Jurkat, Clone E6-1 (cell line): ENCODE measurements at places on chromosomes 5 and 9.

DNA sequence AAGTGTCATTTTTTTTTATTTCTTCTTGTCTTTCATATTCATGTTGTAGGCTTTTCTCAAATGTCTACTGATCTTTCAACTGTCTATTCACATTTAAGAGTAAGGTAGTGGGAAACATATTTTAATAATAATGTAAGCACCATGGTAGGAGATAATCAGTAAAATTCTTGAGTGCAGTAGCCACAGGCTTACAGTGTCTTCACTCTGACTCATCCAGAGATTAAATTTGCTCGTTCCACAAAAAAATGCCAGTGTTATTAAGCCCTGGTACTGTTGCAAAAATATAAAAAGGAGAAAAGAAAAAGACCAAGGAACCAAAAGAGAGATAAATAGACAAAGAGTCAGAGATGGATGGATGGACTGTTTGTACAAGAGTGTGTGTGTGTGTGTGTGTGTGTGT, 43.0 kb downstream of the PARP8 start:
- DNase-seq, result no peak

- DNase-seq, result no peak
These were observed 1.9 kb downstream of the NIM1K start for GRCh38 chr5:43193894-43194265.

GRCh38 chr9:121661328-121661727, 9.9 kb downstream of the DAB2IP start:
- DNase-seq, result no peak

GRCh38 chr9:27765266-27766072, 192.2 kb upstream of the C9orf72 start:
- DNase-seq, result no peak

DNA sequence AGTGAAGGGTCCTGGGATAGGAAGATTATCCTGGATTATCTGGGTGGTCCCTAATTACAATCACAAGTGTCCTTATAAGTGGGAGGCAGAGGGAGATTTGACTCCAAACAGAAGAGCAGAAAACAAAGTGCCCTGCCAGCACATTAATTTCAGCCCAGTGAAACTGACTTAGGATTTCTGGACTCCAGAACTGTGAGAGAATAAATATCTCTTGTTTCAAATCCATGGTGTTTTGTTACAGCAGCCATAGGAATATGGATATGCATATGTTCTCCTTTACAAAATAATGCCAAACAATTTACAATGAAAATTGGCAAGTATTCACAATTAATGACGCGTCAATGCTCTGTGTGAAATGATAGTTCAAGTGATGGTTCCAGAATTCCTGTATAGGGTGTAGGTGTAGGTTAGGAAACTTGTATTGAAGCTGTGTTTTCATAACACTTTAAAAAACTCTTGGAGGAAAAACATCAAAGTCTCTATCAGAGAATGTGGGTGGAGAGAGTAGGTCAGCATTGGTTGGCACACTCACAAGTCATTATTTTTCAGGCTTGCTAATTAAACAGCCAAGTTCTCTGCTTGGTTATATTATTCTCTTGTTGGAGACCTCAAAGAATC, 19.9 kb upstream of the PLPP1 start:
- DNase-seq, result no peak

- DNase-seq, result no peak
These were observed 6.9 kb downstream of the C7 start for GRCh38 chr5:40916226-40916625.

DNA sequence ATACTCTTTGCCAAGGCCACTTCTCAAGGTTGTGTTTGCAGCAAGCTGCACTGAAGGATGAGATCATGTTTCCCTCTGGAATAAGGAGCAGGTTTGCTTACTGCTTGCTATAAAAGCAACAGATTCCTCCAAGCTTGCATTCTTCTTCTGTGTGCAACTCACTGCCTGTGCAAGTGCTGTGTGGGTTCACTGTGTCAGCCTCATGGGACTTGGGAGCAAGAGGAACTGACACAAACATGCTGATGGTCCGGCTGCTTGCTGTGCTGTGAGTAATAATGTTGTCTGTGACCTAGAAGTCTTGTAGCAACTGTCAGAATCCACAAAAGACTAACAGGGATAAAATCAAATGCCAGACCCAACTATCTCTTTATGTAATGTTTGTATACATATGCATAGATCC, 33.6 kb upstream of the SHC3 start:
- DNase-seq, result no peak

DNA sequence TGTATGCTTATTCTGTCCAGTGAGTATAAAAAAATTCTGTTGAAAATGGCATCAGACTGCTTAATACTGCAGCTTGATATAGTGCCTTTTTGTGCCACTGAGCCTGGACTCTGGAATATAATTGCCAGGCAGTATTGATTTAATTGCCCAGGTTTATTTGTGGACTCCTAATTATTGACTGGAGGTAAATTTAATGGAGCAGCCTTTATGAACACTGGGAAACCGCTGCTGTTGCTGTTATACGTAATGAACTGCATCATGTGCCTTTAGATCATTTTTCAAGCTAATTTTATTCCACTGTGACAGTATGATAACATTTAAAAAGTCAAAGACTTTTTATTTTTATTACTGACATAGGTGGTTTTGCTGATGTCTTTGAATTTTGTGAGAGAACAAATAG, 90.2 kb upstream of the SH3GL2 start:
- DNase-seq, result no peak

DNA sequence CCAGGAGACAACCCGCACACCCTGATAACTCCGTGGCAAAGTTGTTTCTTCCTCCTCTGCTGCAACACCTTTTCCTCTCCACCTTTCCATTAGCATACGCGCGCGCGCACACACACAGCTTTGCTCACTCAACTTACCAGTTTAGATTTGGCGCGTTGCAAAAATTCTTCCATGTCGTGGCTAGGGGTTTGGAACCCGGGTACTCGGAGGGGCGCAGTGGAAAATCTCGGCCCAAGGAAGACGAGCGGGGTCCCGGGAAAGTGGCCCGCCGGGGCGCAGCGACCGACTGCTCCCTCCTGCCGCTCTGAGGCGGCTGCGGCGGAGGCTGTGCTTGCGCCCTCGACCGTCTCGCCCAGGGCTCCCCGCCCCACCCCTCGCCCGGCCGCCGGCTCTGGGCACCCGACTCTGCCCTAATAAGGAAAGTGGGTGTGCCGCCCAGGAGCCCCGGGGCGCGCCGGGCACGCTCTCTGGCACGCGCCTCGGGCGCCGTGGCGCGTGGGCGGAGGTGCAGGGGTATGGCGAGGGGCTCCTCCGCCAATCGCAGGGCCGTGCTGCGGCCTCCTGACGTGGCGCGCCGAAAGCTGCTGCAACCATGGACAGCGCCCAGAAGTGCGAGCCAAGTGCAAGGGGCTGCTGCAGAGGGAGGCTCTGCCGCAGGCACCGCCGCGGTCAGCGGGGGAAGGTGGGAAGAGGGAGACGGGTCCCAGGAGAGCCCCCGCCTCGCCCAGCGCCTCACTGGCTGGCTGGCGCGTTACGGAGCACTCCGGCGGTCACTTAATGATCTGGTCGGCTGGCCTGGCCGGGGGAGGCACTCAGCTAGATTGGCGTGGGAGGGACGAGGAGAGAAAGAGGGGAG, at the start of gene PRUNE2:
PRUNE2 (minus strand) TSS at position 324 of the 856 bp plus-strand sequence; CDS start at position 173, 151 bp downstream.
- peak; percentile 9 for DNase-seq

DNA sequence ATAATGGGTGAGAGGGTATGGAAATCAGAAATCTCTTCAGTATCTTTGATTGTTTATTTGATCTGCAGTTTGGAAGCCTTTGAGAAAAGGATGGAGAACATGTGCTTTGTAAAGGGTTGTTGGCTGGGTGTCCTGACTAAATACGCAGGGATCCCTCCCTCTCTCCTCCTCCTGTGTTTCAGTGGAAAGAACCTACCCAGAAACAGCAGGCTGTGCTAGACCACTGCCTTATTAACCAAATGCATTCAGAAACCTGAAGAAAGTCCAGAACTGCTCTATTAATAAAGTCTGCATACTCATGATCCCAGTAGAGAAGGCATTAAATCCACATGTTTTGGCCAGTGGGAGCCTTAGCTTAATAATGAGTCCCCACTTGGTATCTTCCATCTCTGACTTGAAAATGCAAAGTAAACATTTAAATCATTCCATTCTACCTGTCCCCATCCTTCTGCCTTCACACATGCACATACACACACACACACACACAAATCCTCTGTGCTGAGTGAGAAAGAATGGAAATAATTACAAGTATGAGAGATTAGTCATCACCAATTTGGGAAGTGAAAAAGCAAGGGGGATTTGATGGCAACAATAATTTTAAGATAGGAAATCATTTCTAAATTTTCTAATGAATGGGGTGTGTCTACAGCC, 10.0 kb upstream of the LECT2 start:
- DNase-seq, result no peak

DNA sequence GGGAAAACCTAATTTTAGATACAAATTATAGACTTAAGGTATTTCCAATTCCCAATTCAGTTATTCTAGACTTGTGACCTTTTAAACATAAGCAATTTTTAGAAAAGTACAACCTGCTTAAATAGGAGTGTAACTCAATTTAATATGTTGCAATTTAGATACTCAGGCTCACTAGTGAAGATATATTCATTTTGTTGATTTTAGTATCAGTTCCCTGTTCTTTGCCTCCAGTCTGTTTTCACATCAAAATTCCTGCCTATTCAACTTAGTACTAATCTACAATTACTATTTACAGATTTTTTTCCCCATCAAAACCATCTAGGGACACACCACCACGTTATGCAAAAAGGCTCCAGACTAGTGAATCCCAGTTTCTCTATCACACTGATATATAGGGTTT, 30.4 kb downstream of the PWWP2A start:
- no peak for DNase-seq

DNA sequence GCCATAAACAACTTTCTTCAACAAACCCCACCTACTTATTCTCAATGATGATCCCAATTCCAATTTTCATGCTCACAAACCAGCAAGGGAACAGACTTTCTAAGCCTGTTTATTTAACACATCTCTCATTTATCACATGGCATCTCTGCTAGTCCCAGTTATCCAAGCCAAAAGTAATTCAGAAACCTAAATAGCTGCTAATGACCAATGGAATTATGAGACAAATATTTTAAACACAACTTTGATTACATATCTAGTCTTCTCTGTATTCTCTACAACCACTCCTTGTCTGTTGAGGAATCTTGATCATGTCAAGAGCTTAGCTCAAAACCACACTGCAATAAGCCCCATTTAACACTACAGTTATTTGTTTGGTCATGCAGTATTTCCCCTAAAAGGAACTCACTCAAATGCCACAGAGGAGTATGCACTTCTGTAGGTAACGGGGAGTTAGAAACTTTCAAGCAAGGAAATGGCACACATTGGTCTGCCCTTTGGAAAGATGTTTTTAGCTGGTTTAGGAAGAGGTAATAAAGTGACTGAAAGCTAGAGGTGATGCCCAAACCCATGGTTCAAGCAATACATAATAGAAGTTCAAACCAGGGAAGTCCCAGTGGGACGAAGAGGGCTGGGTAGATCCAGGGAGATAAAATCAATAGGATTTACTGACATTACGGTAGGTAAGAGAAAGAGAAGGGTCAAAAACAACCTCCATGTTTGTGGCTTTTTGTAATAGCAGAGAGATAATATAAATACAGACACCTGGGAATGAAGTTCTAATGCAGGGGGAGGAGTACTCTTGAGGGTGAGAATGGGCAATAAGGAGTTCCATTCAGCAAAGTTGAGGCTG, 42.1 kb upstream of the HTR4 start:
- no peak for DNase-seq

DNA sequence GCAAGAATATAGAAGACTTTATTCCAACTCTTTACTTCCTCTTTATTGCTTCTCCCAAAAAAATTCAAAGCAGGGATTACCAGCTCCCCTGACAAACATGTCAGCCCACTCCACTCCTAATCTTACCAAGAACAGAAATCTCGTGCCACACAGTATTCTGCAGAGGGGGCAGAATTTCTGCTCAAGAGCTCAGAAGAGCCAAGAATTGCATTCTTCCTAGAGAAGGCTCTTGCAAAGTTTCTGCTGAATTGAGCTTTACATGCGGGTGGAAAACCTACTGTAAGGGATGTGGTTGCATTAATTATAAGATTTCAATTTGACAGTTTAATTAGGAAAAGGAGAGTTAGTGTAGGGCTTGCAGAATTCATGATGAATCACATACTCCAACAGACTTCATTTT, 428.5 kb downstream of the CETN3 start:
- no peak for DNase-seq

DNA sequence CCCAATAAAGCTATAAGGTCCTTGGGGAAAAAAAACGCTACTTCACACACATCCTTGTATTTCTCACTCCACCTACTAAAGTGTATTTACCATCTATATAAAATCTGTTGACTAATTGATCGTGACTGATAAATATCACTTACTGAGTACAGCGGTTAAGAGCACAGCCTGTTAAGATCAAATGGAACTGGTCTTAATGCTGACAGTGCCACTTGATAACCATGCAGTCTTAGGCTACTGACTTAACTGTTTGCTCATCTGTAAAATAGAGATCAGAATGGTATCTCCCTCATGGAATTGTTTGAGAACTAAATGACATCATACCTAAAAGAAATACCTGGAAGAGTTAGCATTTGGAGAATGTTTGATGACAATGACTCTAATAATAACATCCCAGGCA, 67.5 kb downstream of the ZFAND5 start:
- no peak for DNase-seq

- DNase-seq, result no peak
These were observed 206.9 kb upstream of the MVB12B start for GRCh38 chr9:126119731-126120130.

DNA sequence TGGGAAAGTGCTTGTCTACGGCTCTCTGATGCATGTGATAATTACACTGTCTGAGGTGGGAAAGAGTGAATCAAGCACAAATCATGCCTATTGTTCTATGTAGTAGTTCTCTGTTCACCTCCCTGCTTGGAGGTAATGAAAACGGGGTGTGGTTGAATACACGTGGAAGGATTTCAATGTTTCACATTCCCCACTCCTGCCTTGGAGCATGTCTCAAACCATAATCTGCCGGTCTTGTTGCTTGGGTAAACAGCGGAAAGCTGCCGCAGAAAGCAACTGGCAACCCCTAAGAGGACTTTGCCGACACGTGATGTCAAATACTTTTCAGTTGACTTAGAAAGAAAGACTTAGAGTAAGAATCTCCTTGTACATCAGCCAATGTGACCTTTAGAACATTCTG, 63.5 kb upstream of the MOCS2 start:
- no peak for DNase-seq

- no peak for DNase-seq
These were observed 19.7 kb downstream of the DNAJA1 start for GRCh38 chr9:33044677-33045282.
